Cardiac fibroblast (primary cell): ENCODE measurements at places on chromosomes 3 and 15.

DNA sequence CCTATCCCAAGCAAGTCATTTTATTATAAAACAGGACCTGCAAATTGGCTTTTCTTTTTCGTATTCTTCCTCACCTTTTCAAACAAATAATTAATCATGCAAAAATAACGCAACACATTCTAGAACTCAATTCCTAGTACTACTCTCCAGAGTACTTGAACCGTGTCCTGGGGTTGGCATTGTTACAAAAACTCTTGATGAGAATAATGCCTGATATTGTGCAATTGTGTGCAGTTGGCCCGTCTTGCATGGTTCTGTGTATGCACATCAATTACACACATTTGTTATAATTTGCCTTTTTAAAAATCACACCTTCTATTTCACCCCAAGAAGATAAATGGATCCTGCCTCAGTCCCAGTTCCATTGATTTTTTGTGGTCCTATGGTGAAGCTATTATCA lies 205.4 kb downstream of the EPHB1 start:
- DNase-seq = no peak

GRCh38 chr3:128650096-128651050 lies at the start of gene RPN1:
Gene RPN1, minus strand, starts transcription at chr3:128650818. Its CDS starts 18 bp downstream, at chr3:128650800.
- peak; percentile 95 for DNase-seq

DNA sequence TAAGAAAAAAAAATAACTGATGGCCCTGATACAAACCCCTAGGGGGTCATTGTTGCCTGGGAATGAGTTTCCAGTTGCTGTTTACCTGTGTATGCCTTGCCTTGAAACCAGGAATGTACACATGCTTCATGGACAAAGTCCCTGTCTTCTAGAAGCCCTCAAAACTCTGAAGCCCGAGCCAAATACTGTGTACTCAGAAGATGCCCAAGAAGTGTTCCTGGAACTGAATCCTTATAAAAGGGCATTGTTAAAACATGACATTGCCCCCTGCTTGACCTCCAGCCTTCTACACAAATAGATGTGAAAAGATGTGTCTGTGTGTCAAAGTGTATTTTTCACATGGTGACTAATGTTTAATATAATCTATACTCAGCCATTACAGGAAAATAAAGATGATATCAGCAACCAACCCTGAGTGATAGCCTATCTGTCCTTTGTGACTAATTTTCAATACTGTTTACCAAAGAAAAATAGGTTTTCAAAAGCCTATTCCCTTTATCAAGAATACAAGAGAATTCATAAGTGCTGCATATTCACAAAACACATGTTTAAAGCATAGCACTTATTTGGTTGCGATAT lies 325.9 kb downstream of the MECOM start:
- no peak for DNase-seq

- peak; percentile 53 for DNase-seq
These were observed 61.5 kb downstream of the ASB7 start for GRCh38 chr15:100663915-100664281.

DNA sequence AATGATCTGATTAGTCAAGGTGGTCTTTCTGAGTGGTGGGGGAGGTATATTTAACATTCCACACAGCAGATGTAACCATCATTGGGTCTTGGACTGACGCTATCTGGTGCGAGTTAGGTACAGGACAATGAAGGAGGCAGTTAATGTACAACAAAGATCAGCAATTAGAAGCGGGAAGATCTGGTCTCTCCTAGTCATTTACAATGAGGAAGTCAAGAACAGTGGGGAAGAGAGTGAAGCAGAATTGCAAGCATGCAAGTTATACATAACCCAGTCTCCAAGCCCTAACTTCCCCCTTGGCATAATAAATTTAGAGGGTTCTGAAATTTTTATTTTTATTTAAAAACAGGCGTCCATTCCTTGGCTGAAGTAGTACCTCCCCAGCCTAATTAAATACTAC lies 14.1 kb downstream of the GPD1L start:
- DNase-seq = no peak

- DNase-seq = no peak
These were observed 275.3 kb upstream of the GOLGA6L4 start for GRCh38 chr15:83960192-83960829.

DNA sequence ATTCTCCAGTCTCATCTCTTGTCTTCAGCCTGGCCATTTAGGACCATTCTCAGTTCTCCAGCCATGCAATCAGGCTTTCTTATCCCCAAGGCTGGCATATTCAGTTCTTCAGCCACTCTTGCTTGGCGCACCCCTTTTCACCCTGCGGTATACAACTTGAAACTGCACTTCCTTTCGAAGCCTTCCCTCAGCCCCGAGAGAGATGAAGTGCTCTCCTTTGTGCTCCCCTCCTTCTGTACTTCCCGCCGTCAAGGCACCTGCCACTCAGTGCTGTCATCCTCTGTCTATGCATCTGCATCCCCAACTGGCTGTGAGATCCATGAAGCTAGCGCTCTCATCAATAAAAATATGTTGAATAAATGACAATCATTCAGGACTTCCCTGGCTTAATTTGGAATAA lies 45.7 kb downstream of the MORC1 start:
- no peak for DNase-seq

GRCh38 chr15:96108405-96108804 lies 222.1 kb upstream of the NR2F2 start:
- DNase-seq = no peak

GRCh38 chr15:89677381-89677780 lies 1.8 kb downstream of the PLIN1 start:
- DNase-seq = no peak

DNA sequence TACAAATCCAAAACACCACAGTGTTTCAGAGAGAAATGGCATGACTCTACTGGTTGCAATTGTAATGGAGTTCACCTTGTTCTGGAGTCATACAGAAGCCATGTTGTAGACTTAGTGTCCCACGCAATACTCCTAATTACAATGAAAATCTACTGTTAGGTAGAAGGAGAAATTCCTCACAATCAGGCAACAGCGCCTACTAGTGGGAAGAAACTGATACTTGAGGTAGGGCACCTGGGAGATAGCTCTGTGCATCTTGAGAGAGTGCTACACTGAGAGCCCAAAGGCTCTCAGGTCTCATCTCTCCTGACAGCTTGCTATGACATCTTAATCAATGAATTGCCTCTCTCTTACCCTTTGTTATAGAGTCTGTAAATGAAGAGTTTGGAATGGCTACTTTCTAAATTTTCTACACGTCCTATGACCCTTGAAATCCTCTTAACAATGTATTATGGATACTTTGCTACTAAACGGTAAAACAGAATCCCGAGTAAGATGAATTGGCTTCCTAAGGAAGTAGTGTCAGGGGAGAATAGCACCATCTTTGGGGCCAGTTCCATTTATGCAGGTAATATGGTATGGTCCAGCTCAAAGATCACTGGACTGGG lies 422.7 kb upstream of the TPRG1 start:
- DNase-seq = peak; percentile 37

DNA sequence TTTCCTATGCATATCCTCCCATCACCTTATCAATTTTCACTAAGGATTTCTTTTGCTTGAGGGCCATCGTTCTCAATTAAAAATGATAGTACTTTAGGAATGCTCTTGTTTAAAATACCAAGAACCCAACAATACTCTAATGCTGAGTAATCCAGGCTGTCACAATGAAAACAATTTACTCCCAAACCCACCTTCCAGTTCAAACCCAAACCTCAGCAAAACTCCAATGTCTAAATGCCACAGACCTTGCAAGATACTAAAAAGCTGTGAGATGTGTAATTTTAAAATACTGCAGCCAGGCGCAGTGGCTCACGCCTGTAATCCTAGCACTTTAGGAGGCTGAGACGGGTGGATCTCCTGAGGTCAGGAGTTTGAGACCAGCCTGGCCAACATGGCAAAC lies 889.8 kb downstream of the ROBO1 start:
- DNase-seq = peak; percentile 80

DNA sequence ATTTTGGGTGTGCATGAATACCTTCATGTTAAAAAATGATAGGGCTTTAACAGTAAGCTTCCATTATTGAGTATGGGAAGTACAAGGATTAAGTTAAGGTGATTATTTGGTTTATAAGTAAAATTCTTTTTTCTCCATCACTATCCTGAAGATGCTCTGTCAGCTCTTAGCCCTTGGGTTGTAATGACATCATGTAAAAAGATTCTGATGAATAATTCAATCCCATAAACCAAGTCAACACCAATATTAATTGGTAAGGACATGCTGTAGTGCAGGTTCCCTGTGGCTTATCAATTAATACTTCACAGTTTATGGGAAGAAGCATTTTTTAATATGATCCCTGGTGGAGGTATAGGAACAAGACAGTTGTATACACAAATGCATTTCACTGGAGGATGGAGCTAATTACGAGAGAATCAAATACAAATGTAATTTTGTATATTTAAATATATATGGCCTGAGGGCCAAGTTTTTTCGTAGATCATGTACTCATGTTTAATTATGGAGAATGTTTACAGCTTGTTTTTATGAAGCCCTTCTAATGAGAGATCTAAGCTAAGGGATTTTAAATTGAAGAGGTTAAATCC lies 87.6 kb downstream of the SLC49A4 start:
- no peak for DNase-seq

GRCh38 chr3:190197346-190197763 lies 76.7 kb upstream of the P3H2 start:
- DNase-seq = no peak

DNA sequence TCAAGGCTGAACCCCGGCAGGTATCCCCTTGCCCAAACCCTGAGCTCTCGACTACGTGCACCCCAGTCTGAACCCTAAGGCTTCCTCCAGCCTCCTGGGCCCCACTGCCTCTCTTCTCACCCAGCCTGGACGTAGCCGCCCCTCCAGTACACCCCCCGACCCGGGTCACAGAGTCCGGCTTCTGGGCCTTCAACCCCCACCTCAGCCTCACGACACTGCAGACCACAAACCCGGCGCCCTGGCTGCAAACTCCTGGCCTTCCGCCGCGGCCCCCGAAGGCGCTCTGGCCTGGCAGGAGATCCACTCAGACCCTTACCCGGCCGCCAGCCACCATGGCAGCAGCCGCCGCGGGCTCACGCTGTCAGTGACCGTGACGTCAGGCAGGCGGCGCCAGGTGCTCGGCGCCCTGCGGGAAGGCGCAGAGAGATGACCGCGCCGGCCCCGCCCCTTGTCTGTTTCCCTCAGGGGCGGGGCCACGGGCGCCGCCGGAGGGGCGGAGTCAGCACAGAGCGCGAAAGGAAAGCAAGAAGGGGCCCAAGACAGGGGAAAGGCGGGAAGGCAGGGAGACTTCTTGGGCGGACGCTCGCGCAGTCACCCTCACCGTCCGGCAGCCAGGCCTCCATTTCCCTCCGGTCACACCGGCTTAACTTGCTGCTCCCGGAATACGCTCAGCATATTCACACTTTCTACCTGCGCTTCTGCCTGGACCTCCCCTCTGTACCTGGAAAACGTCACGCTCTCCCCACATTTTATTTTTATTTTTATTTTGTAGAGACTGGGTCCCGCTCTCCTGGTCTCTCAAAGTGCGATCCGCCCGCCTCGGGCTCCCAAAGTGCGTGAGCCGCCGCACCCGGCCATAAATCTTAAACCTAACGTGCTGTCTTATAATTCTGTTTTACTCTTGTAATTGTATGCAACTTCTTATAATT lies at the start of gene RMDN3:
TSS of gene RMDN3 (minus strand) at position 372 of the 929 bp plus-strand sequence. CDS start 471 bp downstream, outside the sequence.
- DNase-seq = peak; percentile 88

DNA sequence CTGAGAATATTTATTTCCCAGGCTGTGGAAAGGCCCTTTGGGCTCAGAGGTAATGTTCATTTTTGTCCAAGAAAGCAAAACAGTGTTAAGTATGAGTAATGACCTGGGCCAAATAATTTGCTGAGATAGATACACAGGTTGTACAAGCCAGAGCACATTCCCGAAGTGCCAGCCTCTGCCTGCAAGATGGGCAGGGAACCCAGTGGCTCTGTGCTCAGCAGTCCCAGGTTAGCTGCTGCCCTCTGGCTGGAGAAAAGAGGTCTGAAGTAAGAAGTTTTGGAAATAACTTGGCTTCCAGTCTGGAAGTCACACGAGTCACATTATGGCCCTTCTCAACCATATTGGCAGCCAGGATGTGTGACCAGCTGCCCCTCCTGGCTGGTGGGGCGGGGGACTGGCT lies 20.2 kb downstream of the MYZAP start:
- DNase-seq = peak; percentile 45

DNA sequence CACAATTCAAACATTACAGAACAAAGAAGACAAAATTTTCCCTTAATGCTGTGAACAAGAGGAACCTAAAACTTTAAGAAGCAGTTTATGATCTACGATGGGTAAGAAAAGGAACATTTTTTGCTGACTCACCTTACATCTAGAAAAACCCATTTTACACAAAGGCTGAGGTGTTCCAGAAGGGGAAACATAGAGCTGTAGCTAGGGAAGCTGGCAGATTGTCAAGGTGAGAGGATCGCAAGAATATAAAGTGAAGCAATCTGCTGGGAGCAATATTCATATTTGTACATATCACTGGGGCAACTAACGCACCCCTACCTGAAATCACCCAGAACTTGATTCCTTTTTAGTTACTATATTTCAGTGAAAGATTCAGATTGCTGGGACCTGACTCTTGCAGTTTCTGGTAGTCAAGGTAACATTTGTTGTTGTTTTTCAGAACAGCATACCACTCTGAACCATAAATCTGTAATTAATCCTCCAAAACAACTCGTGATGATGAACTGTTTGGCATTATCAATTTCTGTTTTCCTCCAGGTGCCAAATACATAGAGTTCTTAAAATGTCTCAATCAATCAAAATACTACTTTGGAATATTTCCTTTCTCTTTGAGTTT lies 184.1 kb upstream of the LRRC3B start:
- DNase-seq = no peak

DNA sequence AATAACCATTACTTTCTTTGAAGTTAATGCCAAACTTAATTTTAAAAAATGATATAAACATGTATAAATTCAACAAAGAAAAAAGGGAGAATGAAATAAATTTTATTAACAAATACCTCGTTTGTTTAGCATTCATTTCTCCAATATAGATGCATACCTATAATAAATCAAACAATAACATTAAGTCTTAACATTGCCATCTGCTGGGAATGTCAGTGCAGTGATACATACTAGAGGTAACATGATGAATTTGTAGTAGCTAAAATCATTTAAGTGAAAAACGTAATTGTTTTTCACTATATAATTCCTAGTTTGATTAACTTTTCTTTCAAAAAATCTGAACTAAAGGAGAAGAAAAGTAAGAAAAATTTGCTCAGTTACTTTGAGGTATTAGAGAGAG lies 340.2 kb upstream of the CBLB start:
- DNase-seq = peak; percentile 77

GRCh38 chr3:128804017-128804810 lies 75.2 kb upstream of the ACAD9 start:
- DNase-seq = peak; percentile 45

- no peak for DNase-seq
These were observed 473.5 kb downstream of the RBMS3 start for GRCh38 chr3:29754346-29754745.

DNA sequence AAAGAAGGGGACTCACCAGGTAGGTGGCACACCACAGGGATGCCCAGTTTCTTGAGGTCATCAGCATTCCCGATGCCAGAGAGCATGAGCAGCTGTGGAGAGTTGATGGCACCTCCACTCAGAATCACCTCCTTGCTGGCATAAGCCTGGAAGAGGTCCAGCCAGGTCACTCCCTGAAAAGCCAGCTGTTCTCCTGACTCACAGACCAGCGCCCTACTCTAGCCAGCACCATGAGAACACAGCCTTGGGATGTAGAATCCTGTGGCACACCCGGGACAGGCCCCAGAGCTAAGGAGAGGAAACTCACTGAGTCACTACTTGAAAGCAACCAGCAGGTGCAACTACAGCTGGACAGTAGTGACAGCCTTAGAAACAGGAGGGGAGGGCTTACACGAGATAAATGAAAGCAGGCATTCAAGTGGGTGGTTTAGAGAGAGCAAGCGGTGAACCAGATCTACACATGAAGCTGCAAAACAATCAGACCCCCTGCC lies 24.5 kb downstream of the CHDH start:
- DNase-seq = peak; percentile 3
